ENCODE measurements at places on chromosomes 11 and 22. TPM values are rescaled to one million over a fixed set of nuclear protein-coding genes. Genes with fewer than 3 reads are reported as not detected.

Gene C11orf98
- 49.2 TPM for total RNA-seq

Gene HBD
- not detected for total RNA-seq

Gene SPON1
- not detected for total RNA-seq

Gene SYCE3
- not detected for total RNA-seq

Gene MMP8
- total RNA-seq: not detected

Gene MUC5AC
- not detected for total RNA-seq

Gene TRPC6
- 0.04 TPM for total RNA-seq

Gene GSTT2
- 0.35 TPM for total RNA-seq

Gene OR52H1
- total RNA-seq: not detected

All from pulmonary artery endothelial cell (primary cell).